ENCODE measurements at places on chromosomes 12 and 14. TPM values are rescaled to one million over a fixed set of nuclear protein-coding genes. Genes with fewer than 3 reads are reported as not detected.

GRCh38 chr12:76533331-76533730, 26.2 kb downstream of the OSBPL8 start:
- DNase-seq: no peak

DNA sequence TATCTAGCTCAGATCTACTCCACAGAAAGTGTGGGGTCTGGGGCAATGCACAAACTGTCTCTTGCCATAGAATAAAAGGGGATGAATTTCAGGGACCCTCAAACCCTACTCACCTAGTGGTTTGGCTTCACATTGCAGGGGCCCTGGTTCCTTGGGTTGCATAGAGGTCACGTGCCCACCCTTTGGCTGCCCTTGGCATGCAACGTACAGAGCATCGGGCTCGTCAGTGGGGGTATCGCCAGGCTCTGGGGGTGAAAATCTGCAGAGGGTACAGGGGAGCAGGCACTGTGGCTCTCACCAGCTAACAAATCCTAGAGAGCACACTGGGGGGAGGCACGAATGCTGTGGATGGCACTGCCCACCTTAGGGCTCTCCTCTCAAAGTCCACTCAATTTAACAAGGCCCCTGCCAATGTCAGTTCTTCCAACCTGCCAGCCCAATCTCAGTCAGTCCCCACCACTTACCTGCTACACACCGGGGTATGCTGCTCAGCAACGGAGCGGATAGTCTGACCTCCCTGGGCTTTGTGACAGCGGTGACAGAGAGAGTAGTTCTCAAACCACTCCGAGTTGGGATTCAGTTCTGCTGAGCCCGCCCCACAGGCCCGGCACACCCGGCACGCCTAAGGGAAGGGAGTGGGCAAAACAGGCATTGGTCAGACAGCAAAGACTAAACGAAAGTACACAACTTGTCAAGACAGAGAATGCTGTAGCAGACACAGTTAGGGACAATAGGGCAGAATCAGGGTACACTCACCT, 8.0 kb downstream of the KMT2D start:
- DNase-seq: no peak

DNA sequence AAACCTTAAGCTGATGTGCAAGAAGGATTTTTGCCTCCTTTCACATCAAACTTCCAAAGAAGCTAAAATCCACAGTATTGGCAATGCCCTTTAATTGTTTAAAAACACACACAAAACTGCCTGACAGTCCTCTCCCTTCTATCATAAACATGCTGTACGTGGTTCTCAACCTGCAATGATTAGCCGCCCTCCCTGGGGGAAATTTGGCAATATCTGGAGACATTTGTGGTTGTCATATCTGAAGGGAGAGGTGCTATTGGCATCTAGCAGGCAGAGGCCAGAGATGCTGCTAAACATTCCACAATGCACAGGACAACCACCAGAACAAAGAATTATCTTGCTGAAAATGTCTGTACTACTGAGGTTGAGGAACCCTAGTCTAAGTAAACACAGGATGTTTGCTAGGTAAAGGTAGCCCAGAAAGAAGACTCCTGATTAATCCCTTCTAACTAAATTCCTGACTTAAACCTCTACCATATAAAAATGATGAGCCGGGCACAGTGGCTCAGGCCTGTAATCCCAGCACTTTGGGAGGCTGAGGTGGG, 1.2 kb downstream of the ACOT6 start:
- DNase-seq: no peak

- no peak for DNase-seq
Observed at GRCh38 chr14:31752867-31753661, 191.9 kb downstream of the NUBPL start.

DNA sequence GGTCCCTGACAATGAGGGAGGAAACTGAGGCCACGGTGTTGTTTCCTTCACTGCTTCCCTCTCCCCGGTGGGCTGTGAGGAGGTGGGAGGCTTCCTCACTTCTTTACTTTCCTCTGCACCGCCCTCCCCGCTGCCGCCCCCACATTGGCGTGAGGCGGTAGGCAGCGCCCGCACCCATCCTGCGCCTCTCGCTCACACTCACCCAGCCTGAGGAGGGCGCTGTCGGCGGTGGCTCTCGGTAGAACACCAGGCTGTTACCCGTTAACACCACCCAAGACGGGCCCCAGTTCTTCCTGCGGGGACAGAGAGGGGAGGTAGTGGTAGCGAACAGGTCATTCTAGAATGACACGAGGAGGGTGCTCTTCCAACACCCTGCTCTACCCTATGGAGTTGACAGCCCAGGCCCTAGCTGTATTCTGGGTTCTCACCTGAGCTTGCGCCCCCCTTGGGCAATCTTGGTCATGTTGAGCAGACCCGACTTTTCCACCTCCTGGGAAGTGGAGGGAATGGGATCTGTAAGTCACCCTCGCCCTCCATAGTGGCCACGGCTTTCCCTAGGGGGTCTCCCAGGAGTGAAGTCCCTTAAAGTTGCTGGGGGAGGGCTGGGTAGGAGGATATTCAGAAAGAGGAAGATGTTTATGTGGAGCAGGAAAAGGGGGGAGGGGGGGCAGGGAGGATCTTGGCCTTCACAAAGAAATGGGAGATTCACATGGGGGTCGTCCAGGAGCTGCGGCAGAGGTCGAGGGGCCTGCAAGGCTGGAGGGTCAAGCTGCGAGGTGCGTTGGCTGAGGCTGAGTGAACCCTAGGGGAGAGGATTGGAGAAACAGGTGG, 3.3 kb downstream of the ARHGAP9 start:
- no peak for DNase-seq

DNA sequence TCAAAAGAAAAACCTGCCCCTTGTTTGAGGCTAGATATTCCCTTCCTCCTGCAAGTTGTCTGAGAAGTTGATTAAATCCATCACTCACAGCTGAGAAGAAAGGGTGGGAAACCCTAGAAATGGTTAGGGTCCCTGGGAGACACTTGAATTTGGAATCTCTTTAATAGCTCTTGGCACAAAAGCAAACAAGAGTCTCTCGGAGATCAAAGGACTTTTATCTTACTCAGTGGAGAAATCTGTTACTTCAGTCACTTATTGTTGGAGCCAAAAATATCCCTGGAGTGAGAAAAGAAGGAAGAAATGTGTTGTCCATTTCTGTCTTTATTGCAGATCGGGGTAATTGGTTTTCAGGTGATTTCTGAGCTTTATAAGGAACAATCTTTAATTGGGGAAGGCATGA, 47.0 kb downstream of the TMEM132C start:
- DNase-seq: no peak

DNA sequence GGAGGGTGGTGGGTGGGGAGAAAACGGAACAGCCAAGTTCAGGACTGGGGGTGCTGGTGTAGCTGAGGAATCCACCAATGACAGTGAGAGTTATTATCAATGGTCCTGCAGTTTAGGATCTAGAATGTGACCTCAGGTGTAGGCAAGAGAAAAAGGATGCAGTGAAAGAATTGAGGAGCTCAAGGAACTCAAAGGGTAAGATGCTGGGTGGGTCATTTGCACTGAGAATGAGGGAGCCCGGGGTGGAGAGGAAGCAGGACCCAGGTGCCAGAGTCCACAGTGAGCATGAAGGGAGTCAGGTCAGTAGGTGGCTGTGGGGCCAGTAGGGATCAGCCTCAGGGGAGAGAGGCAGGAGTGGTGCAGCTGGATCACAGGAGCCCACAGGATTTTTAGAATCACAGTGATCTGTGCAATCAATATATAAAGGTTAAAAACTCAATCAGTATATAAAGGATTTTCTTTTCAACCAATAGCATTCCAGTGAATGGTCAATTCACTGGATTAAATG, 3.2 kb upstream of the KRT7 start:
- DNase-seq: no peak

GRCh38 chr14:102203382-102203781, 63.7 kb downstream of the WDR20 start:
- no peak for DNase-seq

DNA sequence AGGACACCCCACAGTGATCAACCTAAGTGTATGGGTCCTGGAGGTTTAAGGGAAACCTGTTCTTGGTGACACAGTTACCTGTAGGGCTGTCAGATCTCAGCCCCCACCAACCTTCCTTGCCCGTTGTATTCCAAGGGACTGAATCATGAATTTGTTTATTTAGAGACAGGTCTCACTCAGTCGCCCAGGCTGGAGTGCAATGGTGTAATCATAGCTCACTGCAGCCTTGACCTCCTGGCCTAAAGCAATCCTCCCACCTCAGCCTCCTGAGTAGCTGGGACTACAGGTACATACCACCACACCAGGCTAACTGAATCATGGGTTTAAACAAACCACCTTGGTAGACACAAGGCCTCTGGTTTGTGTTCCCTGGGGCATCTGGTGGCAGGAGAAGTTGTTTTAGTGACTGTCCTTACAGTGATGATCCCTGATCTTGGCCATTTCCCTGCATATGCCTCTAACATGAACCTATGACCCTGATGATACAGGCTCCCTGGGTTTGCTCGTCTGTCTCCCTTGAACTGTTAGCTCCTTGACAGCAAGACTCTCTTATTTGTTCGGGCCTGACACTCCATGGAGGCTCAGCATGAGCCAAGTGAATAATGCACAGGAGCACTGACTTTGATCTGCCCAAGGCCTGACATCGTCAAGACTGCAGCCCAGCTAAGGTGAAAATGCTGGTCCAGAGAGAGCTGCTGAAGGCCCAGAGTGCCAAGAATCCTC, 47.9 kb downstream of the PITPNM2 start:
- DNase-seq: no peak

GRCh38 chr14:77141214-77142004, at the start of gene ZDHHC22:
Gene ZDHHC22, minus strand, starts transcription at chr14:77141791. Its CDS starts 2,053 bp downstream, at chr14:77139738.
- DNase-seq: no peak

- no peak for DNase-seq
Observed at GRCh38 chr14:33963892-33964291, 13.0 kb upstream of the EGLN3 start.

DNA sequence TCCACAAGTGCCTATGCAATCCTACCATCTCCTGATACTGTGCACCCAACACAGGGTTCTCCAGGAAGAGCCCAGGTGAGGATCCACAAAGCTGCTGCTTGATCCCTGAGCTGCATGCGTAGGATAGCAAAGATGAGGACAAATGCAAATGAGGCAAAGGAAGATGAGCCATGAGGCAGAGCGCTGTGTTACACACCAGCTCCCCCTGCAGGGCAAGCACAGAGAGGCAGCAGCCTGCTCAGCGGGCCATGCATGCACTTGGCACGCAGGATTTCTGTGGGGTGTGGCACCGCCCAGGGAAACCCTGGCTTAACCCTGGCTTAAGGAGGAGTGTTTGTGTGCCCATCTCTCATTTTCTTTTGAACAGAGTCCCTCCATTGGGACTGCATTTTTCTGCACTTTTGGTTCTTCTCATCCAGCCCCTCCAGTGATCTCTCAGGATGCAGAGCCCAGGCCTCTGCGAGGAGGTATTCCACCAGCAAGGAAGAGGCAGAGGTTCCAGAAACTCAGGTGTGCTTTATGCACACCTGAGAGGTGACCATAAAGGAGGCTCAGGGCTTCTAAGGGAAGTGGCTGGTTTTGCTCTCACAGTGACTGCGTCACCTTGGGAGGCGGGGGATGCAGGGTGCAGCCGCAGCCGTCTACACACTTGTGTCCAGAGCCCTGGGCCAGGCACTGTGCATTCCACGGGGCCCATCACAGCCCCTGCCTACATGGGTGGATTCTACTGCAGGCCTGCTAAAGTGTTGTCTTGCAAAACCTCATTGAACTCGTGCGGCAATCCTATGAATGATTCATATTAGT, 973.3 kb upstream of the TMEM132C start:
- DNase-seq: peak; percentile 3

DNA sequence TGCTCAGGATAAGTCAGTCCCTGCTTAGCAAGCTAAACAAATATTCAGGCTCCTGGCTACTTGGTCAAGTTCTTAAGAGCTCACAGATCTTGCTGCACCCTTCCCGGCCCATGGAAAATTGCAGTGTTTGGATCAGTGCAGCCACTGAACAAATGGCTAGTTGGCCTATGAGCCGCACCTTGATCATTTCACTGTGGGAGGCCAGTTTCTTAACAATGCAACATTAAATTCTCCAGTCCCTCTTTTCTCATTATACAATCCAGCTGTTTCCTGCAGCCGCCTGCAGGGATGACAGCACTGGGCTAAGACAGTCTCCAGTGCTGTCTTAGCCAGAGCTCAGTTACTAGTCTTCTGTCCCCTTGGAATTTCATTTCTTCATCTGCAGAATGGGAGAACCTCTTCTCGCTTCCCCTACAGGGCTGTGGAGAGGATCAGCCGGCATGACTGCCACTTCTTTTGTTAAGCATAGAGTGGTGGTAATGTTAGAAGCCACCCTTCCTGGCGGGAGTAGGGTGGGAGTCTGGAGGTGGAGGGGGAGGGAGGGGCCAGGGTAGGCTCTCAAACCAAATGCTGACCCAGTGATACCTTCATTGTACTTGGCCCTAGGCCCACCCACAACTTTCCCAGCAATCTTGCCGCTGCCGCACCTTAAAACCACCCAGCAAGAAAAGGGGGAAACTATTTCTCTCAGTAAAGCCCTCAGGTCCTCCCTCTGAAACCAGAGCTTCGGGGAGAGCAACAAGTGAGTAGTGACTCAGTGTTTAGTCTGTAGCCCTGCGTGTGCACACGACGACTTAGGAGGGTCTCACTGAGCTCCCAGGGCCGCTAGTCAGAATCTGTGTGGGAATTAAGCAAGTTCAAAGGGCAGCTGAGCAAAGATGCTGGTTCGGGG, 145.7 kb downstream of the NUAK1 start:
- DNase-seq: no peak

DNA sequence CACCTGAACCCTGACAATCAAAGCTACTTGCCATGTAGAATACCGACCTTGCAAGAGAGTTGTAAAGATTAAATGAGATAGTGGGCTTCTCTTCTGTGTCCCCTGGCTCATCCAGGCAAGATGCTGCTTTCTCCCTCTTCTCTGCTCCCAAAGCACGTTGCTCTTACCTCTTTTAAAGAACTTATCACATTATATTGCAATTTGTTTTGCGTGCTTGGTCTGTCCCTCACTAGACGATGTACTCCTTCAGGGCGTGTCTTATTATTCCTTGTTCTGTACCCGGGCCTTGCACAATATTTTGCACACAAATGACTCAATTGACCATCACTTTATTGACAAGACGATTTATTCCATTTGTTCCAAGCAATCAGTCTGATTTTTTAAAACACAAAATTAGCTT, 3.3 kb downstream of the DCN start:
- no peak for DNase-seq

DNA sequence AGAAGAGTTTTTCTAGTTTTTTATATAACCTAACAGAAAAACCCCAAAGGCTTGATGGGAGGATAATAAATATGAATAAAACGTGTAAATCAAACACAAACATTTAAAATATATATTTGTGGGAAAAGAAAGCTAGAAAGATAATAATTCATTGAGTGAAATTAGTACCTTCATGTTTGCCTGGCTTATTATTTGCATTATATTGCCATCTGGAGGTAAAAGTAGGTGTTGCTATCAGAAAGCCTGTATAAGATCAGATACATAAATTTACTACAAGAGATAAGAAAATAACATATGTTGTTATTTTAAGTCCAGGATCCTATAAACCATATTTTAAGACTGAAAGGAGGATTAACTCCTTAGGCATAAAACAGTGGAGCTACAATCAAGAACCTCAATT, 77.7 kb downstream of the NTS start:
- peak; percentile 12 for DNase-seq

CLEC4E gene
- total RNA-seq: not detected

USP44 gene
- not detected for total RNA-seq

MUCL1 gene
- not detected for total RNA-seq

NAB2 gene
- total RNA-seq: 19.6 TPM

KRT75 gene
- not detected for total RNA-seq

RAD51AP1 gene
- total RNA-seq: 22.2 TPM

TAS2R13 gene
- 0.35 TPM for total RNA-seq

ARHGEF25 gene
- total RNA-seq: 9.2 TPM

INHBC gene
- not detected for total RNA-seq

MVK gene
- 6.4 TPM for total RNA-seq

COA8 gene
- total RNA-seq: 51.4 TPM

OAS1 gene
- total RNA-seq: 133 TPM
